ENCODE measurements at places on chromosomes 4 and X.

GRCh38 chr4:5126857-5127256, 75.6 kb downstream of the STK32B start:
- no peak for DNase-seq

DNA sequence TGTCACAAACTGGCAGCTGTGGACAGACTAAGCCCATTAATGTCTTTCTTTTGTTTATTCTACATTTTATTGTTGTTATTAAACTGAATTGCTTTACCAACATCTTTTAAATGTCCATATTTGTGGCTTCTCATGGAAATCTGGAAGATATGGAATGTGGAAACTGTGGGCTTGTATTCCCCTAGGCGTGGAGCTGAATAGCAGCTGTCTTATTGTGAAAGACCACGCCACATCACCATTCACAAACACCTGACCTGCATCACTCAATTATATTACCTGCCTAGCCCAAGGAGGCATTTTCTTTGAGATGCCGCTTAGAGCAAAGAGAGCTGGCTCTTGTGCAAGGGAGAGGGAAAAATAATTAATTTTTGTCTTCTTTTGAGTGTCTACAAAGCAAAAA, 96.9 kb upstream of the GPRIN3 start:
- DNase-seq: no peak

DNA sequence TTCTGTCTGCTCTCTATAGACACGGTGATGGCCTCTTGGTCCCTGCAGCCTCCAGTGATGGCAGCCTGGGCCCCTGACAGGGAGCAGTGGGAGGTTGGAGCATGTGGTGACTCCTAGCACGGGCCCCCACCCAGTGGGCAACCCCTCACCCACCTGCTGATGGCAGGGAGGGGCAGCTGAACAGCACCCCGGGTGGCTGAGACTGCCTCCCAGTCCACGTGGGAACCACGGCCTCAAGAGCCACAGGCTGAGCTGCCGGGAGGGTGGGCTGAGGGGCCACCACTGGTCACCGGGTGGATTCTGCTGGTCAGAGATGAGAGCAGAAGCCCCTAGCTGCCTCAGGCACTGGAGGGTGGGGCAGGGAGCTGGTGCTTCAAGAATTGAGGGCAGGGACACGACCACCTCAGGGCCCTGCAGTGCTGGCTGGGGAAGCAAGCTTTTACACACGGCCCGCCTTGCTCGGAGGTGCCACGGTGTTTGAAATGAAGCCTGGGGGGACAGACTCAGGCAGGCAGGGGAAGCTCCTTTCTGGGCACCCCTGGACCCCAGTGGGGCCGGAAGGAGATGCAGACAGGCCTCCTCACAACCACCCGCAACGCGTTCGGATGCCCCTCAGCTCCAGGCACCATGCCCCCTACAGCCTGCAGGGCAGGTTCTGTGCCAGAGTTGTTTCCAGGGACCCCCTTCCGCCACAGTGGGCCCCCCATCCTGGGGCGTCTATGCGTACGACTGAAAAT, 6.3 kb upstream of the HAUS3 start:
- no peak for DNase-seq

GRCh38 chrX:132181364-132181763, 37.9 kb downstream of the RAP2C start:
- no peak for DNase-seq

- no peak for DNase-seq
Observed at GRCh38 chr4:148116264-148116663, 325.9 kb downstream of the NR3C2 start.

GRCh38 chr4:124173912-124174311, 538.6 kb downstream of the ANKRD50 start:
- DNase-seq: no peak

DNA sequence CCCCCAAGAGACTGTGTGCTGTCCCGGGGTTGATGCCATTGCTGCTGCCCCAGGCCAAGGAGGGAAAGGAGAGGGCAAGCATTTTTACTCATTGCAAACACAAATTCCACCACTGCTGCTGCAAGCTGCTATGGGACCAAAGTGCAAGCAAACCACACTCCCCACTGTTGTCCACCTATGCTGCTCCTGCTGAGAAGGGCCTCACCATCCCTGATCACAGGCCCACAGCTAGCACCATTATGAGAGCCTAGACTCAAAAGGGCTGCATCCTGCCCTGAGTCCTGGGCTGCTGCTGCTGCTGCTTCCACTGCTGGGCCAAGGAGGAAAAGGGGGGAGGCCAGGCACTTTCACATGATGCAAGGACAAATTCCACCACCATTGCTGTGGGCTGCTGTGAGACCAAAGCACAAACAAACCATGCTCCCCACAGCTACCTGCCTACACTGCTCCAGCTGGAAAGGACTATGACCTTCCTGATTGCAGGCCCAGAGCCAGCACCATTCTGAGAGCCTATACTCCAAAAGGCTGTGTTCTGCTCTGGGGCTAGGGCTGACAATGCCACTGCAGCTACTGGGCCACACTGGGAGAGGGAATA, 218.2 kb upstream of the ZCCHC13 start:
- DNase-seq: no peak

DNA sequence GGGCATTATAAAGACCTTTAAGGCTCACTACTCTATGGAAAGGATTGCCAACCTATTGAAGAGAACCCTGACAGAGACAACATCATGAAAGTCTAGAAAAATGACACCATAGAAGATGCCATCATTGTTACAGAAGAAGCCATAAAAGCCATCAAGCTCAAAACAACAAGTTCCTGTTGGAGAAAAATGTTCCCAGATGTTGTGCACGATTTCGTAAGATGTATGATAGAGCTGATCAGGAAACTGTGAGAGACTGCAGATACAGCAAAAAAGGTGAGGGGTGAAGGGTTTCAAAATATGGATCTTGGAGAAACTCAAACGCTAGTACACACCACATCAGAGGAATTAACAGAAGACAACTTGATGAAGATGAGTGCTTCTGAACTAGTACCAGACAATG, 53.3 kb downstream of the WDFY3 start:
- DNase-seq: no peak

DNA sequence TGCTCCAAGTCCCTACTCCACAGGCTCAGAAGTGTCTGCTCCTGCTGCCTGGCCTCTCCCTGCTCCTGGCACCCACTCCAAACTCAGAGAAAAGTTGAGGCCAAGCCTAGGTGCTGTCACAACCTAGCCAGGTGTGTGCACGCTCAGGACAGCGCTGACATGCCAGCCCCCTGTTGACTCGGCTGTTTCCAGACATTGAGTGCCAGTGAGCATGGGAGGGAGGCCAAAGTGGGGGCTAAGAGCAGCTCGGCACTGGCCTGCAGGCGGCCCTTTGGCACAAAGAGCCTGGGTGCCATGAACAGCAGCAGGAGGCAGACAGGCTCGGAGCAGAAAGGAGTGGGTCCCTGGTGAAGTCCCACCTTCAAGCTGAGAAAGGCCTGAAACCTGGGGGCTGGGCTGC, 79.6 kb upstream of the DDX60 start:
- DNase-seq: no peak

- peak; percentile 0 for DNase-seq
Observed at GRCh38 chrX:153635788-153636668, 11.0 kb upstream of the DUSP9 start.

- DNase-seq: no peak
Observed at GRCh38 chr4:67785528-67785927, 31.3 kb upstream of the GNRHR start.

DNA sequence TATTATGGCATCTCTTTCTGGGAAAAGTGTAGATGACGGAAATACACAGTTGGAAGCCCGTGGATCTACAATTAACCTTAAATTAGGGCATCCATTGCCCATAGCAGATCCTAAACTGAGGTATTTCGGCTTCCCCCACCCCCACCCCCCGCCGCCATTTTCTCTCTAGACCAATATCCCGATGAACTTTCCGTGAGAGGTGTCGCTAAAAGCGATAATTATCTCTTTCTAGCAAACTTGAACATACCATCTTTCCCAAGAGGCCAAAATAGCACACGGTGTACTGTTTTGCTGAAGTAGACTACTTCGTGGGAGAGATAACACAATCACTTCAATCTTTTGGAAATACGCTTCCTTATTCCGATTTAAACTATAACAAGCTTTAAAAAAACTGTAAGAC, 554 bp downstream of the KLHL15 start:
- DNase-seq: no peak

GRCh38 chrX:49725923-49726904, 30.4 kb upstream of the PAGE1 start:
- DNase-seq: no peak

DNA sequence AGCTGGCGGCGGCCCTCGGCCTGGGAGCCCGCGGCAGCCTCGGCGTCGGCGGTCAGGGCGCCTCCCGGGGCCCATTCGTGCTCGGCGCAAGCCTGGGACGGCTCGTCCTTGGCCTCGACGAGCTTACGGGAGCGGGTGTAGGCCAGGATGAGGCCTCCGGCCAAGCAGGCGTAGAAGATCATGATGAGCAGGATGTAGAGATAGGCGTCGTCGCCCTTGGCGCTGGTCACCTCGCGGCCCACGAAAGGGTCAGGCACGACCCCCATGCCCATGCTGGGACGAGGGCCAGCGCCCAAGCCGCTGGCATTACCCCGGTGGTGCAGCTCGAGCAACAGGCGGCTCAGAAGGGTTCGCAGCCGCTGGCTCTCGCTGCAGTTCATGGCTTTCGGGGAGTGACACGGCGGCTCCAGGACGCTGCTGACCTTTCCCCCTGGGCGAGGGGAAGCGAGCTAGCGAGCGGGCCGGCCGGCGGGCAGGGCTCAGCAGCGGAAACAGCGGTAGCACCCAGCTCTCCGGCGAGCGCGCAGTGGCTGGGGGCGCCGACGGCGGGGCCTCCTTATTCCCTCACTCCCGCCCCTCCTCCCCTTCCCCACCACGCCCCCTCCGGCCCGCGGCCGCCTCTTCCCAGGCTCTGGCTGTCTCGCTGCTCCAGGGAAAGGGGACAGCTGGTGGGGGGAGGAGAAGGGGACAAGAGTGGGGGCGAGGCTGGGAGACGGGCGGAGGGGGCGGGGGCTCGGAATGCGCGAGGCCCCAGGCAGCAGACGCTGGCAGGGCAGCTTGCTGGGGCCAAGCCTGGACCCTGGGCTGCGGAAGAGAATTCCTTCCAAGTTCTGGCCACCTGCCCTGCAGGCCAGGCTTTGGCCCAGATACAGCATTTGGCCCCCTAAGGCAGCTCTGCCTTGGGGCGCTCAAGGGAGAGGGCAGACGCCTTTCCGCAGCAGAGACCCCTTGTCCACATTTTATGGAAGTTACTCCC, at the start of gene KCNE5:
TSS of gene KCNE5 (minus strand) at position 532 of the 976 bp plus-strand sequence. CDS start at position 380, 152 bp downstream.
- no peak for DNase-seq

DNA sequence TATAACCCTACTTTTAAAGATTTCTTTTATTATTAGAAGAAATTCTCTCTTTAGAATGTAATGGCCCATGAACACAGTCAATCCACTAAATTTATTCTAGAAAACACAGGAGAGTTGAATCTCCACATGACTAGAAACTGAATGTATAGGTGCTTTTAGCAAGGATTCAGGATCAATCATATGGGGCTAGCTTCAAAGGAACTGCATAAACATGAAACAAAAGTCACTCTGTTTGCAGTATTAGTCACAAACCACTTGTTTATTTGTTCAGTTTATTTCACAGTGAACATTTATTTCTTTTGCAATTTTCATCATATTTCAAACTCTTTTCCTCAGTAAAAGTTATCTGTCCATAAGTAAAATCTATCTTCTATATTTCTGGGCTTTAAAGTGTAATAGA, 1604.6 kb downstream of the PCDH18 start:
- no peak for DNase-seq

- DNase-seq: no peak
Observed at GRCh38 chr4:172656055-172656454, 512.6 kb upstream of the GALNT7 start.
